ENCODE measurements at places on chromosomes 4 and X.

- DNase-seq = no peak
These were observed 123.6 kb downstream of the MSL3 start for GRCh38 chrX:11881485-11882170.

GRCh38 chr4:88110826-88111225, 47.6 kb downstream of the ABCG2 start:
- no peak for DNase-seq

DNA sequence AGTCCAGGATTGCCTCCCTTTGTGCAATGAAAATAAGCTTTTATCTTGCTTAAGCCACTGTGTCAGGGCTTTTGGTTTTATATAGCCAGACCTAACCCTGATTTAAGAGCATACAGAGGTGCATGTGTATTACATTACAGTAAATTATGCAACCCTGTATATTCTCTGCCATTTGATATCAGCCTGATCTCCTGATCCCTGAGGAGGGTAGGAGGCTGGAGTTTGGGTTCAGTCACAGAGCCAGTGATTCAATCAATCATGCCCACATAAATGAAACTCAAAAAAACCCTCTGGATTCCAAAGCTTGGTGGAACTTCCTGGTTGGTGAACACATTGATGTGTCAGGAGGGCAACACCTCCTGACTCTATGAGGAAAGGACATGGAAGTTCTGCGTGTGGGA, 7.3 kb upstream of the KLHL8 start:
- DNase-seq = no peak

DNA sequence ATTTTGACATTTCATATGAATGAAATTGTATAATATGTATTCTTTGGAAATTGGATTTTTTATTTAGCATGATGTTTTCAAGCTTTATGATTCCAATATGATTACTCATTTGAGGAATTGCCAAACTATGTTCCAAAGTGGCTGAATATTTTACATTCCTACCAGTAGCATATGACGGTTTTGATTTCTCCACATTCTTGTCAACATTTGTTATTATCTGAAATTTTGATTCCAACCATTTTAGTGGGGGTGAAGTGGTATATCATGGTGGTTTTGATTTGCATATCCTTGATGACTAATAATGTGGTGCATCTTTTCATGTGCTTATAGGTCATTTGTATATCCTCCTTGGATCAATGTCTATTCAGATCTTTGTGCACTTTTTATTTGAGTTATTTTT, 2.6 kb upstream of the BEX1 start:
- DNase-seq = no peak
